ENCODE measurements at places on chromosomes 13 and 19. TPM values are rescaled to one million over a fixed set of nuclear protein-coding genes. Genes with fewer than 3 reads are reported as not detected.
A peak's percentile ranks its signal among the peaks of the same experiment; 100 is the strongest.

DNA sequence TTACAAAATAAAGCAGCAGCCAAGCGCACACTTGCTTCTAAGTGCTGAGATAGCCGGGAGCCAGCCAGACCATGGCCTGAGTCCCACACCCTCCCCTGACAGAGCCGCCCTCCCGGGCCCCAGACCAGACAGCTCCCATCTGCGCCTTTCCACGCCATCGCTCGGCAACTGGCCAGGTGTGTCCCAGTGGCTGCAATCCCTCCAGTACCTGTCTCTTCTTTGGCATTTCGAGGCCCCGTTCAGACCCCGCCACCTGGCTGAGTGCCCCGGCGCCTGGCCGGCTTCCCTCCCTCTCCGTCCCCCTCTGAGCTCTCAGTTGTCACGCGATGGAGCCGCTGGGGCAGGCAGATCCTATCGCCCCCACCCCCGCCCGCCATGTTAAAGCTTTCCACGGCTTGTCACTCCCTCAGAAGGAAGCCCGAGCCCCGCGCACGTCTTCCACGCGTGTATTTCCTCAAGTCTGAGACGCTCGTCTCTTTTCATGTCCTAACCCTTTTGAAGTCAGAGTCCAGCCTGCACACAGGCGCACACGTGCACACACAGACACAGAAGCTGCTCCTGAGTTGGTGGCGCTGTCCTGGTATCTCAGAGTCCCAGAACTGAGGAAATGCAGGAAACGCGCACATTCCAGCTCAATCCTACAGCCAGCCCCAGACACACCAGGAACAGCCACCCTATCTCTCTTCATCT lies 7.9 kb downstream of the MLLT1 start:
- no peak for DNase-seq

DNA sequence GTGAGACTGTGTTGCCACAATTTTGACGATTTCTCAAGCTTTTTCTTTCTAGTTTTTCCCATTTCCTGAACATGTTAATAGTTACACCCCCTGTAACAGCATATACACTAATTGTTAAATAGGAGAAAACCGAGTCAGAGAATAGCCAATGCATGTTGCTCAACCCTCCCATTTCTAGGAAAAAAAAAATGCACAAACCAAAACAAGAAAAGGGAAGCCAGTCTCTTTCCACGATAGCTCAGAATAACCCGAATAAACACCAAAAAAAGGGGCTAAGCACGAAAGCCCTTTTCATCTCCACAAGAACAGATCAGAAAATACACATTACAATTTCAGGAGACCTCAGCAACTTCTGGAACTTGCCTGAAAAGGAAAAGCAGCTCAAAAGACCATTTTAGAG lies 16.3 kb downstream of the LATS2 start:
- DNase-seq, result no peak

DNA sequence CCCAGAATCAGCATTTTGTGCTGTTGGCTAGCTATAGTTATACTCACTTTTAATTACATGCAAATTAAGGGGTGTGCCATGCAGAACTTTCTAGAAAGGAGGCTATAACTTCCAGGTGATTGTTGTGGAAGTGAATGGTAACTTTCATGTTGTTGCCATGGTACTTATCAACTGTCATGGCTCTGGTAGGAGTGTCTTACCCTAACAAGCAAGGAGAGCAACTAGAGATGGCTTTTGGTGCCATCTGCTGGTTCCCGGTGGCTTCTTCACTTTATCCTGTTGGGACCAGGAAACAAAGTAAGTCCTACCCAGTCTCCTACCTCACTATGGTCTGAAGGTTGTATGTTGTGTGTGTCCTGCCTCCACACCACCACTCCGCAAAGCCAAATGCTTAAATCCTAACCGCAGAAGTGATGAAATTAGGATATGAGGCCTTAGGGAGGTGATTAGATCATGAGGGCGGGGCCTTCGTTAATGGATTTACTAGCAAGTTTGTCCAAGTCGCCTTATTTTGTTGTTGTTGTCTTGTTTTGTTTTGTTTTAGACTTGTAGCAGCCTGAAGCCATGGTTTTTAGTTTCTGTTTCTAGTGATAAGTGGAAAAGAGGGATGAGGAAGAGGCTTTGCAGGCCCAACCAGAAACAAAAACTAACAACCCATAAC lies 22.6 kb downstream of the FBXL12 start:
- DNase-seq, result peak; percentile 91

DNA sequence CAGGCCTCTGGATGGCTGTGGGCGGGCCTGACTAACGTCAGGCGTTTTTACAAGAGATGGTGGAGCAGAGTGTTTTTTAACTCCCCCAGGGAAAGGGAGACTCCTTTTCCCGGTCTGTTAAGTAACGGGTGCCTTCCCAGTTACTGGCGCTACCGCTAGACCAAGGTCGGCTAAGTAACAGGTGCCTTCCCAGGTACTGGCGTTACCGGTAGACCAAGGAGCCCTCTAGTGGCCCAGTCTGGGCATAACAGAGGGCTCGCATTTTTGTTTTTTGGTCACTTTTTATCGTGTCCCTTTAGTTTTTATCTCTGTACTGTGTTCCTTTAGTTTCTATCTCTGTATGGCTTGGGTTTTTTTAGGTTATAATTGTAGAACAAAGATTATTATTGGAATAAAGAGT lies 10.0 kb downstream of the ZNF383 start:
- no peak for DNase-seq

- DNase-seq, result no peak
These were observed 38.1 kb downstream of the ZNF493 start for GRCh38 chr19:21434967-21435544.

GRCh38 chr13:34816245-34816884 lies 125.7 kb upstream of the NBEA start:
- DNase-seq, result no peak

DNA sequence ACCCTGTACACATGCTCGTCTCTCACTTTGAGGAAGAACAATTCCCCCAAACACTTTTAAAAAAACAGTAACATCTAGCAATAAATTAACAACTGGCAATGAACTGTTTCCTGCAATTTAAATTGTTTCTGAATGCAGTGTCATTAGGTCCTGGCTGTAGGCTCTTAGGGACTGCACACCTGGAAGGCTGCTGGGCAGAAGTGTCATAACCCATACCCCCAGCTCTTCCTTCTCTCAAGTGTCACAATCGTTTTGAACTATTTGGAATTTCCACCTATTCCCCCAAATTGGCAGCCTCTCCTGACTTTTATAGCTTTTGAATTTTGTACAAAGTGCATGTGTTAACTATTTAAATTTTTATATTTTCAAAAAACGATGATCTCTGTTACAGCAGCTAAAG lies 38.2 kb upstream of the KPNA3 start:
- no peak for DNase-seq

DNA sequence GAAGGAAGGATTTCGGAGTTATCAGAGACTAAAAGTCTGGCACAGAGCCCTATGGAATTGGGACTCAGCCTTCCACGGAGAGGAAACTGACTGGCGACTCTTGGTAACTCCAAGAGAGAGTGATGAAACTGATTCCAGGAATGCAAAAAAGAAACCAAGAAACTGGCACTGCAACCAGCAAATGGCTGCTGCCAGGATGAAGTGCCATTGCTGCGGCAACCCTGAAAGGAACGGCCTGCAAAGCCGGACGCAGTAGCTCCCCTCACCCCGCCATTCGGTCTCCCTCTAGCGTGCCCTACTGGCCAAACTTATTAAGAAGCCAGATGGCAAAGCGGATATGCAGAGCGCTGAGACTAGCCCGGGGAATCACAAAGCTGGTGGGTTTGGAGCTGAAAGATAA lies 236.0 kb downstream of the PCDH9 start:
- peak; percentile 18 for DNase-seq

DNA sequence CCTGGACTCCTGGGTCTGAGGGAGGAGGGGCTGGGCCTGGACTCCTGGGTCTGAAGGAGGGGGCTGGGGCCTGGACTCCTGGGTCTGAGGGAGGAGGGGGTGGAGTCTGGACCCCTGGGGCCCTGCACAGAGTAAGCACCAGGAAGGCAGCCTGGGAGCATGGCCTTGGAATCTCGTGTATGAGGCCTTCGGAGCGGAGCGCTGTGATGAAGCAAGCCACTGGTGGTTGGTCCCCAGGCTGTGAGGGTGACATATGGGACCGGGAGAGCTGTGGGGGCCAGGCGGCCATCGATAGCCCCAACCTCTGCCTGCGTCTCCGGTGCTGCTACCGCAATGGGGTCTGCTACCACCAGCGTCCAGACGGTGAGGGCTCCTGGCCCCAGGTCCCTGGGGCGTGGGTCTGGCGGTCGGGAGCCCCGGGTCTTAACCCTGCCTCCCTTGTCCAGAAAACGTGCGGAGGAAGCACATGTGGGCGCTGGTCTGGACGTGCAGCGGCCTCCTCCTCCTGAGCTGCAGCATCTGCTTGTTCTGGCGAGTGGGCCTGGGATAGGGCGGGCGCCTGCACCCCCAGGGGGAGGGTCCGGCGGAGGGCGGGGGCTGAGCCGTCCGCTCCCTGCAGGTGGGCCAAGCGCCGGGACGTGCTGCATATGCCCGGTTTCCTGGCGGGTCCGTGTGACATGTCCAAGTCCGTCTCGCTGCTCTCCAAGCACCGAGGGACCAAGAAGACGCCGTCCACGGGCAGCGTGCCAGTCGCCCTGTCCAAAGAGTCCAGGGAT lies 918 bp downstream of the TMEM190 start:
- no peak for DNase-seq

GRCh38 chr13:20241593-20241992 lies 9.5 kb upstream of the GJB6 start:
- no peak for DNase-seq

GRCh38 chr13:61162636-61163035 lies 253.0 kb downstream of the PCDH20 start:
- no peak for DNase-seq

DNA sequence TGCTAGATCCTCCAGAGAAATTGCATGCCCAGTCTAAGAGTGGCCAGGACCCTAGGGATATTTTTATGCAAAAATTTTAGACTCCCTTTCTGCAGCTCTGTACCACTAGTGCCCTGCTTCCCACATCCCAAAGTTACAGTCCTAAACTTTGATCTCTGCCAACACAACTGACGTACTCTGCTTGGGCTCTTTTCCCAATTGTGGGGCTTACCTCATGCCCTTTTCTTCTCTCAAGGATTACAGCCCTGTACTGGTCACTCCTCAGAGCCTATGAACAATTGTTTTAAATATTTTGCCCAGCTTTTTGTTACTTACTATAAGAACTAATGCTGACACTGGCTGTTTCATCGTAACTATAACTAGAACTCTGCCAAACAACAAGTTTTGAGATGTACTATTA lies 57.8 kb upstream of the FBXL3 start:
- no peak for DNase-seq

DNA sequence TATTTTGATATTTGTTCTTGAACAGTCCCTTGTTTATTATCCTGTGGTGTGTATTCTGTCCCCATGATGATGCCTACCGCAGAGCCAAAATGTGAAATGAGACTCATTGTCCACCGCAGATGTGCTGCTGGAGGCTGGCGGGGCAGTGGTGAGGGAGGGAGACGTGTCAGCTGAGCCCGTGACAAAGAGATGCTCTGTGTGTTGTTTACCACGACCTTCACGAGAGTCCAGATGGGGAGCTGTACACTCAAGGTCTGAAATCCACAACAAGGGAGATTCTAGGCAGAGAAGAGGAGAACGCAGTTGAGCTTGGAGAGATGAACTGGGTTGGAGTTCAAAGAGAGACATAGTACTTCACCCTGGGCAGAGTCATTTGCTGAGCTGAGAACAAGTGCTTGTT lies 20.8 kb upstream of the AMER2 start:
- DNase-seq, result peak; percentile 15

DNA sequence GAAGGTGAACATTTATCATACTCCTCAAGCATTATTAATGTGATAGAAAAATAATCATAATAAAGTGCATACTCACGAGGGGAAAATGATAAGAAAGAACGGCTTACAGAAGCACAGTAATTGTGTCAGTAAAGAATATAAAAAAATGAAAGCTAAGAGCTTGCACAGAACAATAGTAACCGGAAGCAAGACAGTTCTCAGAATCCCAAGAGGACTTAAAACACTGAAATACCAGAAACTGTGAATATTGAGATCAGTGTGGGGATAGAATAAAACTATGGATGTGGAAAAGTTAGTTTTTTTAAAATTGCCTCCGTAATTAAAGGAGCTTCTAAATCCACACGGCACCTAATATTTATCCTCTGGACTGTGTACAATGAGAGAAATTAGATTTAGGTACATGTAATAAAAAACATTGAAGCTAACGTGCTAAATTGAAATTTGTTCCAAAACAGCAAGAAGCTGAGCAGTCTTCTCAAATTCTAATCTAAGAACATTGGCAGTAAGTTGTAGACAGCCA lies 482.7 kb downstream of the SLITRK6 start:
- DNase-seq, result no peak

DNA sequence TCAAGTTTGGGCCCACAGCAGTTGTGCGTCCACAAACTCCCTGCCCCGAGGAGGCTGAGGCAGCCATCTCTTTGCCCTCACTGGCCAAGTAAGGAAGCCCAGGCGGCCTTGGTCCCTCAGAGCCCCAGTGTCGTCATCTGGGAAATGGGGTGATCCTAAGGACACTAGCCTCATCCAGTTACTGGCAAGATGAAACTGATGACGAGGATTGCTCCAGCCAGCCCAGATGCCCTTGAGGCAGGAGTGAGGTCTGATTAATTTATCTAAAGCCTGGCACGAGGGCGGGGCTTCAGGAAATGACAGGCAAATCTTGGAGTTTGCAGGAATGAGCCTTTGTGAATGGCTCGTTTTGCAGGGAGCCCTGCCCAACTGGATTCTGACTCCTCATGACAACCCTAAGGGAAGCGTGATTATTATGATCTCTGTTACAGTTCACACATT lies 5.6 kb downstream of the LIPE start:
- no peak for DNase-seq

GRCh38 chr13:39016787-39017186 lies 21.1 kb downstream of the PROSER1 start:
- no peak for DNase-seq

DNA sequence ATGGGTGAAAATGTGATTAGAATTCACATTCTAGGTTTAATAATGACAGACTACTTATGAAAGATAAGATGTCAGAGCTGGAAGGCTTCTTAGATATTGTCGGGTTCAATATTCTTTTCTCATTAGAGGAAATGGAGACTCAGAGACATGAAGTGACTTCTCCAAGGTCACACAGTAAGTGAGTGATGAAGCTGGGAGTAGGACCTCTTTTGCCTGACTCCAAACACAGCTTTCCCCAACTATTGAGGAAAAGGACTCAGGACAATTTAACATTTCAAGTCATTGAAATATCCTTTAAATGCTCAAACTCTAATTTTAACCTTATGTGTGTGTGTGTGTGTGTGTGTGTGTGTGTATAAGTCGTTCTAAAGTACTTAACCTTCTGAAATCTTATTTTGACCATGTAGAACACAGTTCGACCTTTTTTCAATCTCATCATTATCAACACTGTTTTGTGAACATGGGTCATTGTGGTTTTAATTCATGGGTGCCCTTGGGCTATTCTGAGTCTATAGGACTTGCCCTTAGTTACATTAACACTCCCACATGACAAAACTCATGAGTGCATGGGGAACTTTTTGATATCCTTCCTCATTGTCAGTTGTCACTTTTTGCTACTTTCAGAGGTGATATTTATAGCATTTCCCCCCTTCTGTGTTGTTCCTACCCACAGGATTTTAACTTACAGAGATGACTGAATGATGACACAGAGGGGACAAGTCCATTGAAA lies 53.0 kb downstream of the LRCH1 start:
- DNase-seq, result no peak

The IGFL2 gene
- total RNA-seq, result not detected

The FARP1 gene
- 80.8 TPM for total RNA-seq

The AMER2 gene
- not detected for total RNA-seq

The ETV2 gene
- 4.8 TPM for total RNA-seq

The ZNF541 gene
- total RNA-seq, result not detected
